LHCN-M2 (cell line): ENCODE measurements at places on chromosomes 7 and 10. TPM values are rescaled to one million over a fixed set of nuclear protein-coding genes. Genes with fewer than 3 reads are reported as not detected.

DNA sequence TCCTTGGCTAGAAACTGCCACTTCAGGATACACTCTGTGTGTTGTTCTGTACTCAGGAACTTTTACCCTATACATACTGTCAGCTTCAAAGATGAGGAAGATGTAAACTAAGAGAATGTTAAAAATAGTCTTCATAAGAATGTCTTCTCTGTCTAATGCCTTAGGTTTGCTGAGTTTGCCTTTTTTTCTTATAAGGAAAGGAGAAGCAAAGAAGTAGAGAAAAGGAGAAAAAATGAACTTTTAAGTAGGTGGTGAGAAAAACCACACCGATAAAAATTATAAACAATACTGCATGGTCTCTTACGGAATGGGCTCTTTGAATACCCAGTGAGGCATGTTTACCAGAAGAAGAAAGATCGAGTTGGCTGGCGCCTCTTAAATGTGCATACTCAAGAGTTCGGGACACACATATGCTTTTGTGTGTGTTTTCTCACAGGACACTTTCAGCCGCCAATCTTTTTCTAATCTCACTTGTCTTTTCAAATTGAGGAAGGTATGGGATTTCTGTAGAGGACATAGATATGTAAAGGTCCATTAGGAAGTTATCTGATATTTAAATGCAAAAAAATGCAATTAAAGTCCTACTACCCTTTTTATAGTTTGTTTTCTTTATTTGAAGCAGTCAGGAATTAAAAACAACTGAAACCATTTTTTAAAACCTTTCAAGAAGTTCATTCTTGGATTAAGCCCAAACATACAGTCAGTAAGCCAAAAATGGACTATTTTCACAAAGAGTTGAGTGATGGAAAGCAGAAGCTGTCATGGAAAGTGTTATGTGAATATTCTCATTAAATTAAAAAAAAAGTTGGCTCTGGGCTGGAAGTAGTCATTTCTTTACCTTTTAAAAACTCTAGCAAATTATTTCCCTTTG is 100.6 kb upstream of the MDFIC start:
- DNase-seq, result peak; percentile 35

The NODAL gene
- total RNA-seq, result not detected in 2 replicates

GRCh38 chr10:26841733-26842317 is 18.9 kb downstream of the ABI1 start:
- DNase-seq, result no peak

GRCh38 chr7:47128700-47129099 is 453.2 kb downstream of the TNS3 start:
- DNase-seq, result peak; percentile 33

The LMOD2 gene
- total RNA-seq, result not detected in 2 replicates

DNA sequence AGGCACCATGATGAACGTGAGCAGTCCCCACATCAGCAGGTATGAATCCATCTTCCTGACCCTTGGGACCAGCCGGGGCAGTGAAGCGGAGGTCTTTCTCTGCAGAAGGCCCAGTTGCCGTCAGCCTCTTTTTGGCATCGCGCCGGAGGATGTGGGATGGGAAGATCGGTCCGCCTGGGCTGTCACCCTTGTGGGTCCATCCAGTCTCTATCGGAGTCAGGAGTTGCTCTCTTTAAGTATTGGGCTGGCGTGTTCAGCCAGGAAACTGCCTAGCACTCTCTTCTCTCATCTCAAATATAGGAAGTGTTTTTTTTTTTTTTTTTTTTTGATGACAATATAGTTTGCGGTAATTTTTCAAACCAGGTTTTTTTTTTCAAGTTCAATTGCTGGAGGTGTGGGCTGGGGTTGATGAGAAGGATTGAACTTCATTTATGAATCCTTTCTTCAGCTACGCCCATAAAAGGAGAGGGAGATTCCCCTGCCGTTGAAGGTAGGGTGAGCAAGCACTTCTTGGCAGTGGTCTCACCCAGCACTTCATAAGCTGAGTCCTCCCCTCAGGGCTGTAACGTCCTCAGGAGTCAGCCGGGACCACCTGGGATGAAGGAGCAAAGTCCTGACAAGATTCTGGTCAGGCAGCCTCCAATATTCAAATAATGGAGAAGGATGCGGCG is at the start of gene IL2RA:
Gene IL2RA (minus strand): TSS at position 267 of the 671 bp plus-strand sequence. CDS start 216 bp downstream, at position 51.
- no peak for DNase-seq

The CALHM1 gene
- total RNA-seq, result not detected in 2 replicates

The RPP38 gene
- 14.3 and 15.1 TPM in 2 replicates for total RNA-seq

DNA sequence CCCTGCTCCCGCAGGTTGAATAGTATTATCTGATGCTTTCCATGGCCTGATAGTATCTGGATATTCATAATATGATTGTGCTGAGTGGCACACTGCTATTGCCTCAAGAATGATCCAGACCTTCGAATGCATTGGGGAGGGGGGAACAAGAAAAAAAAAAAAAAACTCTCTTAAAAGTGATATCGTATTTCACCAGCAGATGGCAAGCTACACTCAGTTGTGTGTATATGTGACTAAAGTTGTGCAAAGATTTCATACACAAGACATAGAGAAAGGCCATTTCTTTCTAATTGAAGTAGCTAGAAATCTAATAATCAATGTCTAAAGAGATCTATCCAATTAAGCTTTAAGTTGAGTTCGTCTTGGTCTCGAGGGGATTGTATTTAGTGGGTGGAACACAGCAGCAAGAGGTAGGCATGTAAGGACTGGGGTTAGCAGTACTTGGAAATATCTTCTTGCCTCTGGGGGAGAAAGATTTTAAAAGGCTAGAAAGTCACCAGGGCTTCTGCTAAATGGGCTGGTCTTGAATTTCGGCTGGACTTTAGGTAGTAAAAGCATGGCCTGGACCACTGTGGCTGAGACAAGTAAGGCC is 15.3 kb downstream of the SFRP4 start:
- DNase-seq, result peak; percentile 53

The SPRN gene
- 0.29 and 0.32 TPM in 2 replicates for total RNA-seq

GRCh38 chr10:14456870-14457266 is 126.1 kb upstream of the FRMD4A start:
- DNase-seq, result no peak

GRCh38 chr10:32318476-32318896 is 28.5 kb downstream of the EPC1 start:
- DNase-seq, result peak; percentile 42

GRCh38 chr10:17580885-17581284 is 36.3 kb downstream of the HACD1 start:
- no peak for DNase-seq

The BHLHA15 gene
- 0.45 TPM in 1 of 2 replicates, not detected in the other for total RNA-seq

- no peak for DNase-seq
Measured at GRCh38 chr7:42338916-42339540, 102.0 kb upstream of the GLI3 start.

The AGR3 gene
- total RNA-seq, result not detected in 2 replicates

DNA sequence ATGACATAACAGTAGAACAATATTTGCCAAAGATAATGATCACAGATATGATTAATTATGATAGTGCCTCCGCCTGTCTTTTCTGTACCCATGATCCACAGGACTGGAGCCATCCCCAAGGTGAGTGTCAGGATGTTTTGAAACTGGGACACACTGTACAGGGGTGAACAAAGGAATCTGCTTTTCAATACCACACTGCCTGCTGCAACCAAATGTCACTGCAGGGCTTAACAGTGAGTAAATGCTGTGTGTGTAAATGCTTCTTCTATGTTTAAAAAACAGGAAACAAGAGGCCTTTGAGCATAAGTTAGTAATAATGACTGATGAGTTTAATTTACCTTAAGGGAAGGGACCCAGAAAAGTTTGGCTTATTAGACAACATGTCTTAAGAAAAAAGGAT is 65.2 kb downstream of the HBP1 start:
- no peak for DNase-seq

DNA sequence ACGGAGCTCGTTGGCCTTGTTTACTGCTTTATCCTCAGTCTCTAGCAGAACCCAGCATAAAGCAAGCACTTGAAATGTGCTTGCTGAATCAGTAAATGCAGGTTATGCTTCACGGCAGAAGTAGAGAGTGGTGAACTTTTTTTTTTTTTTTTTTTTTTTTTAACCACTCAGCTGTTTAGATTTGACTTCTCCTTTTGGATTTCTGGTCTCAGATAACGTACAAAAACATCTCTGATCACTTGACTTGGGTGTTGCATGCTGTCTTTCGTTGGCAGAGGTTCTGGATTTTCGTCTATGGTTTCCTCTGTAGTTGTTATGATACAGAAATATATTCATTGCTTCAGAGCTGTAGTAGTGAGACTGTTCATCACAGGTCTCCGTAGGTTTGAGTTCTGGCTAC is 242.5 kb upstream of the HABP2 start:
- DNase-seq, result no peak

DNA sequence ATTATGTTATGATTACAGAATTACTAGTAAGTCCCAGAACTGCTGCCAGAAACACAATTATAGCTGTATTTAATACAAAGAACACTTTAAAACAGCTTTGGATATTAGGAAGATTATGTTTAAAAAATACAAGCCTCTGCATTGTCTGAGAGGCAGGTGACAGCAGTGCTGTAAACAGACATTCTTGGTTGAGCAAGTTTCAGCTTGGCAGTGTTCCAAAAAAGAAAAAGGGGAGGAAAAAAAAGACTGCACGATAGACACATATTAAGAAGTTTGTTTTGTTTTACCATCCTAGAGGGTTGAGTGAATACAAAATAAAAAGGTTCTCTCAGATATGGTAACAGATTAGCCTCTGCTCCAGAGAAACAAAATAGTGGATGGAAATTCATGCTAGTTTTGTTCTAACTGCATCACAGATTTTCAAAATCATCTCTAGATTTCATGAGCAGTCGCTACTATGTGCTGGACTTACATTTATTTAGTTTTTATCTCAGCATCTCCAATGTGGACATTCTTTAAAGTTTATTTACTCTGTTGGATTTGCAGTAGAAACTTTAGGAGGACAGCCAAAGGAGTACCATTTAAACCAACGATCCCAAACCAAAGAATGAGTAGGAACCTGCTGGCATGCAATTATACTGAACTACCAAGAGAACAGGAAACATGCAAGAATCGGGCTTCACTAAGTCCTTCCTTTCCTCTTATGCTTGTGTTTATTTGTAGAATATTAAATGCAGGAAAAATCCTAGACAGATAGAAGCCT is 9.0 kb downstream of the FAM204A start:
- peak; percentile 14 for DNase-seq

DNA sequence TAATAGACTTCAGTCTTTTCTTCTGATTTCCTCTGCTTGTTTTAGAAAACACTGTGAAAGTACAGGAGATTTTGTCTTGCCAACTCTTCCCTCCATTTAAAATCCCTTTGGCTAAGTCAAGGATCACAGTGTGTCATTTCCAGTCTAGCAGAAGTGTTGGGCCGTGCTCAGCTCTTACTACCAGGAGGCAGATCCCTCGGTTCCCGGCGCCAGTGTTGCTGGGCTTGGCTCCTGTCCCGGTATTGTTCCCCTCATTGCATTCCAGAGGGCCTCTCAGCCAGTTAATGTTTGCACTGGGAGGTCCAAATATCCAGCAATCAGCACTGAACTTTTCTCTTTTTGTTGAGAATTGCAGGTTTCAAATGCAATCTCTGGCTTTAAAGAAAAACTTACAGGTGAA is 612.1 kb upstream of the MGMT start:
- no peak for DNase-seq

DNA sequence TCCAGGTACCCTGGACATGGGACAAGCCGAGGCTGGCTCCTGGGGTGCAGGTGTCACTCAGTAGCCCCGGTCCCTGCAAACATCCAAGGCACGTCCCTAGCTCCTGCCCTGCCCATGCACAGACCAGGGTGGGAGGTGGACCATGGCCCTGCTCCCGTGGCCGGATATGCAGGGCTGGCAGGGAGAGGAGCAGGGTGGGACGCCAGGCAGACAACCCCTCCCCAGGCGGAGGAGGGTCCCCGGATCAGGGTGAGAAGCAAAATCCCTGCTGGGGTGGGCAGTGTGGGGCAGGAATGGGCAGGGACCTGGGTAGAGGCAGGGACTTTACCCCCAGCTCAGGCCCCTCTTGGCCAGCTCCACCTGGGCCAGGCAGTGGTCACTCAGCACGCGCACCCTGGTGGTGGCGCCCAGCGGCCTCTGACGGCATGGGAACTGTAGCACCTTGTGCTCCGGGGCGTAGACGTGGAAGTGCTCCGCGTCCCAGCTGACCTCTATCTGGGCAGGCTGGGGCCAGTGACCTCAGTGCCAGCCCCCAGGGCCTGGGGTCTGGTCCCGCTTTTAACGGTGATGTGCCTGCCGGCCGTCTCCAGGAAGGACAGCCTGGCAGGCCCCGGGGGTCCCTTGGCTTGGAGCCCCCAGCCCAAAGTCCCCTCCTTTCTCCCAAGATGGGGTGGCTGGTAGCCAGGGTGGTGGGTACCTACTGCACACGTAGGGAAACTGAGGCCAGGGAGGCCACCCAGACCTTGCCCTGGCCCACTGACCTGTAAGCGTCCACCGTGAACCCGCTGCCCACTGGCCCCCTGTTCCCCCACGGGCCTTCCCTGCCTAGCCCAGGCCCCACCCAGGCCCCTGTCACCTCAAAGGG is 1.2 kb downstream of the GRIFIN start:
- no peak for DNase-seq

DNA sequence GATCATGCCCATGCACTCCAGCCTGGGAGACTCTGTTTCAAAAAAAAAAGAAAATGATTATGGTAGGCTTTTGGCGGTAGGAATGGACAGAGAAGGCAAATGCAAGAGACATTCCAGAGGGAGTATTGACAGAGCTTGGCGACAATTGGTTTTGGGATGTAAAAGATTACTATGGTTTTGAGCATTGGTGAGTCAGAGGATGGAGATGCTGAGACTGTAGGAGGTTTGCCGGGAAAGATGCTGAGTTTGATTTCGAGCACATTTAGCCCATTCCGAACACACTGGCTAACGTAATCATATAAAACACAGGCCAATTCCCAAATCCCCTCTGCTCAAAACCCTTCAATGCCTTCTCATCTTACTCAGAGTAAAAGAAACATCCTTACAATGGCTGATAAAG is 161.6 kb upstream of the MKLN1 start:
- DNase-seq, result peak; percentile 25

The ANKRD1 gene
- total RNA-seq, result 216 and 251 TPM in 2 replicates

DNA sequence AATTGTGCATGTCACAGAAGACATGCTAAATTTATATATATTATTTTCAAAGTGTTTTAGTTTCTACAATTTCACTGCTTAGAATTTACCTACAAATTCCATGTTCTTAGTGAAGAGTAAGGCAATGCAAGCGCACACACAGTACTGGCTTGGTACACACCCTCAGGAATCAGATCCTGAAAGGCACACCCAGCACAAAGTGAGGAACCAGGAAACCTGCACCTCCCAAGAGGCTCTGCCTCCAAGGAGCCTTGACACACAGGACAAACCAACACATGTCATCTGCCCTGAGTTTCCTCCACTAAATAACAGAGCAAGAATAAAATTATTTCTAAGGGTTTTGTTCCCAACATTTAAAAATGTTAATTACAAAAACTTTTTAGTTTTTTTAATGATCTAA is 156.2 kb downstream of the PARD3 start:
- no peak for DNase-seq

The PRF1 gene
- total RNA-seq, result not detected in 2 replicates

- DNase-seq, result no peak
Measured at GRCh38 chr7:148770004-148770403, 71.3 kb downstream of the CUL1 start.
